Colonic mucosa (tissue), 4 donors: ENCODE measurements at places on chromosomes 16 and 17.

DNA sequence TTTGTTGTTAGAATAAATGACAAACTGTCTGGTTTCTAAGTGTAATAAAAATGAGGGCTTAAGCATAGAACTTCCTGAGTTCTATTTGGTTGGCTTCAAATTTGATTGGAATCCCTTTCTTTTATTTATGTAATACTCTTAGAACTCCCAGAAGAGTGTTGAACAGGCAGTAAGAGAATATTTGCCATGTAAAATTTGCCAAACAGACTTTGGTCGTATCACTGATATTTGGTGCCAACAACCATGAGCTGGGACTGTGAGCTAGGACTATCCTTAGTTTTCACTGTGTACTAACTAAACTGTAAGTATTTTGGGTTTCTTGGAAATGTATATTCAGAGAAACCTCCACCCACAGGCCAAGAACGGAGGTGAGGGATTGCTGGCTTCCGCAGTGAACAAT lies 971.2 kb upstream of the SOX9 start:
- DNase-seq: no peak

GRCh38 chr17:60155815-60156214 lies 6.0 kb downstream of the CA4 start:
- DNase-seq: no peak

- no peak for DNase-seq
Measured at GRCh38 chr17:63447471-63448009, 1.4 kb upstream of the CYB561 start.

GRCh38 chr16:6020162-6020985 lies 922.8 kb upstream of the EEF2KMT start:
- DNase-seq: no peak

GRCh38 chr17:42402117-42402516 lies 13.9 kb upstream of the STAT3 start:
- DNase-seq: peak; percentile 75

- DNase-seq: peak; percentile 91
Measured at GRCh38 chr17:44222112-44222869, 2.8 kb upstream of the UBTF start.

DNA sequence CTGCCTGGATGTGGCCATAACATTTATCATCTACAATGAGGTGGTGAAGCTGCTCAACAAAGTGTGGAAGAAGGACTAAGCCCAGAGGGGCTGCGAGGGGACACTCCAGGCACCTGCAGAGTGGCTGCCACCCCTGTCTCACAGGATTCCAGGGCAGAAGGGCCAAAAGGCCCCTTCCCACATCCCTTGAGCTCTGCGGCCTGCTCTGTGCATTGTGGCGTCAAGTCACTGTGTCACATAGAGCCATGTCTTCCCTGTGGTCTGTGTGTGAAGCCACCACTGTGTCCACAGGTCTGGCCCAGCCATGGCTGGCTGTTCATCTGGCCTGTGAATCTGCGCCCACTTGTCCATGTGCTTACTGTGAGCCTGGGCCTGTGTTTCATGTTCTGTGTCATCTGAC lies 1714.6 kb downstream of the TP53TG3F start:
- no peak for DNase-seq

DNA sequence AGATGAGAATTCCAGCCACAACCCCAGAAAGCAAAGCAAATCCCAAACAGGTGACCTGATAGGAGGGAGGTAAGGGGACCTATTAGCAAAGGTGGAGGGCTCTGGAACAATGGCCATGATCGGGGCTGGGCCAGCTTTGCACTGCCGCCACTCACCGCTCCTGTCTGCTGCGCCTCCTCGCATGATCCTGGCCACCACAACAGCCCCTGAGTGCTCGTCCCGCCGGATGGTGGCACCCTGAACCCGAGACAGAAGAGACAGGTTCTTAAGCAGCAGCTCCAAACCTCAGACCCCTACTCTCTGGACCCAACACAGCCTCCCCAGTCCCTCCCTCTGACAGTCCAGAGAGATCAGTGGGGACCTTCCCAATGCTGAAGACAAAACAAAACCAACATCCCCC lies 5.3 kb downstream of the MPP3 start:
- no peak for DNase-seq

GRCh38 chr17:977166-977565 lies 2.4 kb downstream of the NXN start:
- no peak for DNase-seq

DNA sequence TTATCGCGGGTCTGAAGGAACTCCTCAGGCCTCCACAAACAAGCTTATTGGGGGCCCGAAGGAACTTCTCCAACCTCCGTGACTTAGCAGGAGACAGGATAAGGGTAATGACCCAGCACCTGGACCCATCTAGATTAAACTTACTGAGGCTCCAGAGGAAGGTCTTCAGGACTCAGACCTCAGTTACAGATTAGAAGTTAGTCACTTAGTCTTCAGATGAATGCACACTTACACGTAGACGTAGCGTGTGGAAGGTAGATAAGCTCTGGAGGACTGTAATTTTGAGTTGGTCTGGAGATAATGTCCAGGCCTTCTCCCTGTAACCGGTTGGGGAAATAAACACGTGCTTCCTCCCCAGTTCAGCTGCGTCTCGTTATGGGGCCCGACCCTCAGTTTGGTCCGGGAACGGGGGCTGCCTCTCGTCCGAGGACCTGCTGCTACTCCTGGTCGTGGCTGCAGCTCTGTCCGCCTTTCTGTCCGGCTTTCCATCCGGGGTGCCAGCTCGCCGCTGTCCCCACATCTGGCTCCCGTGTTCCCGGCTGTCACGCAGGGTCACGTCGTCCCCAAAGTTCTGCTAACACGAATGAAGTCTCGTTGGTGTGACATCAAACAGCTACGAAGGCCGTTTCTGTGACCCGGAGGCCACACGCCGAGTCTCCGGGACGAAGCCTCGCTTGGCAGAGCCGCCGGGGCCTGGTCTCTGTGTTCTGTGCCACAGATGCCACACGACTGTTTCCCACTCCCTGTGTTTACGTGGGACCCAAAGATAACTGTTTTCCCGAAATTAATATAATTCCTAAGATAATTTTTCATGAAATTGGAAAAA lies 11.8 kb upstream of the SECTM1 start:
- no peak for DNase-seq

DNA sequence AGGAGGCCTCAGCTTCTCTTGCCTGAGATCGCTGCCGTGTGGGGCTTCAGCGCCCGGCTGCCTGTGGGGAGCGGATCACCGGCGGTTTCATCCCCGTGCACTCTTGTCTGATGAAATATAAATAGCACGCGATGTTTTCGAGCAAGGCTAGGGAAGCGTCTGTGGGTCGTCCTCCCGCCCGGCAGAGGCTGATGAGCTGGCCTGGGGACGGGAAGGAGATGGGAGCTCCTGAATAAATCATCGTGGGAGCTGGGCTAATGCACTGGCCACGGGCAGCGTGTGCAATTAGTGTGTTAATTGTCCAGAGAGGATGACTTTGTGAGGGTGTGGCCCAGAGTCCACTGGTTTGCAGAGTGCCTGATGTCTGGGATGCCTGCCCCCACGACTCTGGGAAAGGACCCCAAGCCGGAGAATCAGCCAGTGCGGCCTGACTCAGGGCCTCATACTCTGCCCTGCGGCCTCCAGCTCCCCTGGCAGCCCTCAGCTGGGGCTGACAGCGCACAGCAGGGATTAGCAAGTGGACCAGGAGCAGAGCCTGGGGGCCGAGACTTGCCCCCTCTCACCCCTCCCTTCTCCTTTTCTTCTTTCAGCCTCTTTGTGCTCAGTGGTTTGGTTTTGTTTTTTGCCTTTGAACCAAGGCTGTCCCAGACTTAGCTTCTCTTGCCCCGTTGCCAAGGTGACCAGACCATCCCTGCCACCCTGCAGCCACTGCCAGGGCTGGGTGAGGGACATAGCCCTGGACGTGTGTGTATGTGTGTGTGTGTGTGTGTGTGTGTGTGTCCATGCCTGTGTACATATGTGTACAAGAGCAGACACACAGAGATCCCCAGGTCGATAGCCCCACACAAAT lies 21.4 kb downstream of the KCNJ12 start:
- no peak for DNase-seq

- DNase-seq: no peak
Measured at GRCh38 chr17:71192039-71192555, 928.7 kb upstream of the SOX9 start.

GRCh38 chr17:44830359-44831288 lies 537 bp upstream of the GJC1 start:
- no peak for DNase-seq

DNA sequence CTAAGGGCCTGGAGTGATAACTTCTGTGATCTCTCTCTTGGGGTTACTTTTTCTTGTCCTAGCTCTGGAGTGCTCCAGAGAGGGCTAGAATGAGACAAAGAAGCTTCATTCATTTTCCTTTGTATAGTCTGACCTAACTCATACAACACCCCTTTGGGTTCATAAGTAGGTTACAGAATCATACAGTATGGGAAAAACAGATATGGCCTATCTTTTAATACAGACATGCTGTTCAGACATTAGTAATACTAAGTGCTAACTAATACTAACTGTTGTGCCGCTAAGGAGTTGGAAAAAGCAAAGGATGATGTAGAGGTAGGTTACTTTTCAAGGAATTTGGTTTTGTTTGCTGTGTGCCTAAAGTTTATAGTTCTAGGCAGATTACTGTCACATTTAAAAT lies 84.7 kb downstream of the NLK start:
- no peak for DNase-seq

DNA sequence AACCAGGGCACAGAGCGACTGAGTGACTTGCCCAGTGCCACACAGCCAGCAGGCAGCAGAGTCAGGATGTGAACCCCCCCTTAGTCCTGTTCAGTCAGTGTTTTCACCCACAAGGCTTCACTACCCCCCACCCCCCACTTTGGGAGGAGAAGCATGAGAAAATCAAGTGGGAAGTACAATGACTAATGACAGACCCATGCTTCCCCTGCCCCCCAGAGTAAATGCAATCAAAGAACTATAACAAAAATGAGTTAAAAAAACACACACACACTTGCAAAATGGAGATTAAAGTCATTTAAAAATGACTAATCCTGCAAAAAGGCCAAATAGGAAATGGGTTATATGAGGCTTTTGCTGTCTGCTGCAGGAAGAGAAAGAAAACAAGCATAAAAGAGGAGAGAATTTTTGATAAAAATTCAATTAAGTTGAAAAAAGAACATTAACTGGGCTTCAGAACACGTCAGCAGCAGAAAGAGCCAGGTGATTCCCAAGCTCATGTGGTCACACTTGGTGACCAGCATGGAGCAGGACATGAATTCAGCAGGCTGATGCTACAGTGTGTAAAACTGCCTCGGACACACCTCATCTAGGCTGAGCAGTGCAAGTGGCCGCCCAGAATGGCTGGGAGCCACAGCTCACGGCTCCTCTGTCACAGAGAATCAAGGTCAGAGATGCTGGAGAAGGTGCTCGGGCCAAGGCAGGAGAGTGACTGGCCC lies 212.3 kb downstream of the ZNF423 start:
- DNase-seq: no peak

DNA sequence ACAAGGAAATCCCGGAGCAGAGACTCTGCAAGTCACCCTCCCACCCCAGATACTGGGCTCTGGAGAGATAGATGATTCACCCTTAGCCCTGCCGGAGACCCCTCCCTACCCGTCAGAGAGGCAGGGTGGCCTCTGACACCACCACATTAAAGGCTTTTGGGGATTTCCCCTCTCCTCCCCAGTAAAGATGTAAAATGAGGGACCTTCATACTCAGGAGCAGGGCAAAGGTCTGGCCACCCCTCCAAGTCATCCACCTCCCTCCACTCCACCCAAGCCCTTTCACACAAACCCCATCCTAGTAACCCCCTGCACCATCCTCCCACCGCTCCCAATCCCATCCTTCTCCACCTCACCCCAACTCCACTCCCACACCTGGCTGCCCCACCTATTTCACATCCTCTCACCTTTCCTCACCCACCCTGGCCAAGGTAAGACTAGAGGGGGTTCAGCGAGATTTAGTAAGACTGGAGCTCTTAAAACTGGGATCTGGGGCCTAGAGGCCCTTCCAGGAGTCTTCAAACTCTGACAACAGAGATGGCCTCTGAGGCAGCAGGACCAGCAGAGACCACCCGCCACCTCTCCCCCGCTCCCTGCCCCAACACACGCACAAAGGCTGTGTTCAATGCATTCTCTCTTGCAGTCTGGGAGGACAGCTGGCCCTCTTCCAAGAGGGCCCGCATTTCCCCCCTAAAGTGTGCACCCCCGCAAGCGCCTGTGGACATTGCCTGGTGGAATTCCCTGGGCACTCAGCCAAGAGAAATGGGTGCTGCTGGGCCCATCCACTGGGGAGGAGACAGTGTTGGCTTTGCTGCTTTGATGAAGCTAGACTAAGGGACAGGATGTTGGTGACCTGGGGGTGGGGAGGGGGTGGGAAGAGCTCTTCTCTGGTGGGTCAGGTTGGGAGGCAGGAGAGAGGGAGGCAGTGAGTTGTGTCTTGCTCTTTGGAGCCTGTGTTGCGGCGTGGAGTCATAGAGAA lies 1.1 kb downstream of the ABAT start:
- DNase-seq: no peak

GRCh38 chr16:89720813-89721545 lies at the start of the genes VPS9D1 and ZNF276:
Gene VPS9D1, minus strand, starts transcription at chr16:89720898. Its CDS starts 37 bp downstream, at chr16:89720861.
Gene ZNF276, plus strand, starts transcription at chr16:89721537. Its CDS starts 104 bp downstream, at chr16:89721641.
- peak; percentile 90 for DNase-seq

GRCh38 chr16:86651823-86652222 lies 73.5 kb downstream of the FOXL1 start:
- DNase-seq: no peak

DNA sequence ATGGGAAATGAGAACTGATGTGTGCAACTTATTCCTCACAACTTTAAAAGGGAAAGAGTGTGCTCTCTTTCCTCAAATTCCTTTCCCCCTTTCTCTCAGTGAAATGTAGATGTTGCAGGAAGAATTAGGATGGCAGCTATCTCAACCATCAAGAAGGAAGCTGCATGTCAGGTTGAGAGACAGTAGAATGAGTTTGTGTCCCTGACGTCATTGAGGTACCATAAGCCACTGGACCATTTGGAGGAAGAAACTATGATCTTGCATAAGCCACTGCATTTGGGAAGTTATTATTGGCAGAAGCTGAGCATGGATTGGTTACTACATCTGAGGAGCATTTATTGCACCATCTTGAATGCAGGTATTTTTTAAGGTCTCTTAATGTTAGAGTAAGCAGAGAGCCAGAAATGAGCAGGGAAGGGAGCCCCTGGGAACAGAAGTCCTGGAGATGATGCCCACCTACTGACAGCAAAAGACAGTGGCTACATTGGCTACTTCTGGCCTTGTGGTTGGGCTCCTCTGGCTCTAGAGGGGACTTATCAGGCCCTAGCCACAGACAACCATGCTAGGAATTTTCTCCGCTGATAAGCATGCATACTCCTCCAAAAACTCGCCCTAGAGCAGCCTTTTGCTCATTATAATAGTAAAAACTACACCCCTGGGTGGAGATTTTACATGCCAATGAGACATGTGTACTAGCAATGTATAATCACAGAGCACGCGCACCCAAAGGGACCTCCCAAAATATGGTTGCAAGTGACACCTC lies 249.0 kb upstream of the SALL1 start:
- DNase-seq: no peak

GRCh38 chr16:11088074-11088730 lies 143.8 kb downstream of the CLEC16A start:
- DNase-seq: no peak

- DNase-seq: no peak
Measured at GRCh38 chr16:61289141-61289540, 747.1 kb downstream of the CDH8 start.

GRCh38 chr17:47686664-47687327 lies 7.2 kb upstream of the TBKBP1 start:
- DNase-seq: no peak

- DNase-seq: no peak
Measured at GRCh38 chr16:75624921-75625334, 1.8 kb upstream of the ADAT1 start.

GRCh38 chr17:31631766-31632165 lies 227.3 kb downstream of the COPRS start:
- no peak for DNase-seq

- DNase-seq: no peak
Measured at GRCh38 chr17:81898029-81898866, 3.8 kb upstream of the NPB start.

GRCh38 chr17:77503293-77503655 lies 362.5 kb downstream of the SEC14L1 start:
- DNase-seq: no peak
